ENCODE measurements at places on chromosomes 1 and 21.

- DNase-seq: peak; percentile 93
Observed at GRCh38 chr1:26993237-26994019, at the start of gene TRNP1. Gene TRNP1 (plus strand): TSS chr1:26993692. CDS start chr1:26993787, 95 bp downstream.

GRCh38 chr1:186768906-186769305 is 59.8 kb upstream of the PLA2G4A start:
- no peak for DNase-seq

- DNase-seq: no peak
Observed at GRCh38 chr1:48251821-48252220, 29.3 kb downstream of the SLC5A9 start.

- DNase-seq: no peak
Observed at GRCh38 chr21:32140604-32141317, 138.1 kb downstream of the MIS18A start.

GRCh38 chr1:33985656-33986055 is 121.8 kb downstream of the HMGB4 start:
- no peak for DNase-seq

DNA sequence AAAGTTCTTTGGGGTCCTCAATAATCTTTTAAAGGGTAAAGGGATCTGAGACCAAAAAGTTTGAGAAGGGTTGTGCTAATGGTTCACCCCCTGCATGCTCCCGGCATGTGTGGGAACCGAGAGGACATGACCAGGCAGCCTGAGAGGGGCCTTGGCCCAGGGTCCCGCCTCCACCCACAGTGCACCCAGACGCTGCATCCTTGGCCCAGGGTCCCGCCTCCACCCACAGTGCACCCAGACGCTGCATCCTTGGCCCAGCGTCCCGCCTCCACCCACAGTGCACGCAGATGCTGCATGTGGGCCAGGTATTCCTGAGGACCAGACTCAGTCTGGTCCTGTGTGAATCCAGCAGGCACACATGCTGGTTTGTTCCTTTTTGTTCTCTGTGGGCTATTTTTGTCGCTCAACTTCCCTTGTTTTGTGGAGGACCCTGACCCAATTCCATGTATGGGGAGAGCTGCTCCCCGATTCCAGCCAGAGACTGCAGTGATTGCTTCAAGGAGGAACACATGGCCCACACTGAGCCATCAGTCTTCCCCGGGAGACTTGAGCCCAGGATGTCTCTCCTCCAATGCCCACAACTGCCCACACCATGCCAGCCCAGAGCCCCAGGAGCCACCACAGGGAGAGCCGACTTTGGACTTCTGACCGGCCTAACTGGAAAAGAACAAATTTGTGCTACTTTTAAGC is 3.5 kb downstream of the NPHP4 start:
- DNase-seq: no peak

GRCh38 chr1:179184403-179184802 is 45.1 kb downstream of the ABL2 start:
- no peak for DNase-seq

DNA sequence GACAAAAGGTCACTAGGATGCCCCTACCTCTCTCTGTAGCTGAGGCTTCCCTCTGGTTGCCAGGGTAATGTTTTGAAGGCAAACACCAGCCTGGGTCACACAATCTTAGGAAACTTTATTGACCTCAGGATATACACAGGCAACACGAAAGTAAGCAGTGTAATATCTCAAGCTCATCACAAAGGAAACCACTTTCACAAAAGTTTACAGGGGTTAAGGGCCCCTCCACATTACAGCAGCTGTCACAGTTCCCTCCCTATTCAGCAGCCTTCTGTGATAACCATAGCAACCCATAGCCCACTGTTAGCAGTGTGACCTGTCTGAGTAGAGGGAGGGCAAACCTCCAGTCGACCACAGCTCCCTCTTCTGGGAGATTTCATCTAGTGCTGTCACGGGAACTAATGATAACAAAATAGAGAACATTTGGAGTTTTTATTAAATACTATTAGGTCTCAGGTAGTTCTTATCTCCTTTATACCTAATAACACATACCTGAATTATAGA is 149.8 kb downstream of the PTPRC start:
- DNase-seq: peak; percentile 43

DNA sequence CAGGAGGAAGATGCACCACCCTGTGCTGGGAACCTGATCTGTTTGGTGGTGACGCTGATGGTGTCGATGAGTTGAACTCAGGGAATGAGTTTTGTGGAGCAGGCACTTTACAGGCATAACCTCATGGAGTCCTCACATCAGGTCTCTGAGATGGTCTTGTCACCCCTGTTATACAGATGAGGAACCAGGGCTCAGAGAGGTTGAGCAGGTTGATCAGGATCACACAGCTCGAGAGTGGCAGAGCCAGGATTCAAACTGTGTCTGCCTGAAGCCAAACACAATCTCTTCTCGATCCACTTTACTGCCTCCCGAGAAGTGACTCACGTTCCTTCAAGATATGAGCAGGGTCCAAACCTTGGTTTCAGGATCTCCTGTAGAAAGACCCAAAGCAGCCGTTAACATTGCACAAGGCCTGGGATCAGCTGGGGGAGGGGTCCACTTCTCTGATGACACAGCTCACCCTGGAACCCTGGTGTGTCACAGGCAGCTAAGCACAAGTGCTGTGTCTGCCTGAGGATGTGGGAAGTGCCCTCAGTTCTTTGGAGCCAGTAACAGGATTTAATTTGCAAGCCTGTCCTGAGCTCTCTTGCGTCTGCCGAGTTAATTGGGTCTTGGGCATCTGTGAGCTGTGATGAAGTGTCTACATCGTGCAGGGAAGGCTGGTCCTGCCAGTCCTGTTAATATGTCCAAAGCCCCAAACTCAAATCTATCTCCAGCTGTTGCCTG is 65.4 kb upstream of the STUM start:
- peak; percentile 99 for DNase-seq

- no peak for DNase-seq
Observed at GRCh38 chr1:39470040-39470439, 21.4 kb upstream of the BMP8A start.

- DNase-seq: no peak
Observed at GRCh38 chr1:56531624-56532349, 47.6 kb downstream of the PLPP3 start.

DNA sequence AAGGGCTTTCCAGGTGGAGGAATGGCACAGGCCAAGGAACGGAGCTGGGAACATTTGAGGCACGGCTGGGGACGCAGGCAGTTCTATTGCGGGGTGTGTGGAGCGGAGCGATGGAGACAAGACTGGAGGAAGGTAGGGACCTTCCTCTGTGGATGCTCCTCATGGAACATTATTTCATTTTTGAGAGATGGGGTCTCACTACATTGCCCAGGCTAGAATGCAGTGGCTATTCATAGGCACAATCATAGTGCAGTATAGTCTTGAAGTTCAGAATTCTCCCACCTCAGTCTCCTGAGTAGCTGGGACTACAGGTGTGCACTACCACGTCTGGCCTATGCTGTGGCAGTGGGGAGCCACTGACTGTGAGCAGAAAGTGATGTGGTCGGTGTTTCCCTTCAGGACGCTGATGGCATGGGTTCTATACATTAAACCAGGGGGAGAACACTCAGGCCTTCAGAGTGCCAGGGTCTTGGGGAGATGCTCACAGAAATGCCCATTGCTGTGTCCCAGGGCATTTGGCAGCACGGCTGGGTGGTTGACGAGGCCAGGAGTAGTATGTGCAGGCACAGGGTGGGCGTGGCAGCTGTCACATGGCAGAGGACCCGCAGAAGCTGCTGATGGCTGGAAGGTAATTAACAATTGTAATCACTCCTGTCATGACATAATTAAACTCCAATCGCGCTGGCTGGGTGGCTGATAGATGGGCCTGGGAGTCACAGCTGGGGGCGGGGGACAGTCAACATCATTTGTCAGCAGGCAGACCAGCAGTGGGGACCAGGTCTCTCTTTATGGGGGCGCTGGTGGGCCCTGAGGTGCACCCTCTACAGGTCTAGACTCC is 40.8 kb upstream of the ACOT11 start:
- peak; percentile 45 for DNase-seq

GRCh38 chr1:13779930-13780329 is 79.9 kb downstream of the PRDM2 start:
- no peak for DNase-seq

GRCh38 chr21:31330144-31330483 is 13.9 kb downstream of the TIAM1 start:
- no peak for DNase-seq

DNA sequence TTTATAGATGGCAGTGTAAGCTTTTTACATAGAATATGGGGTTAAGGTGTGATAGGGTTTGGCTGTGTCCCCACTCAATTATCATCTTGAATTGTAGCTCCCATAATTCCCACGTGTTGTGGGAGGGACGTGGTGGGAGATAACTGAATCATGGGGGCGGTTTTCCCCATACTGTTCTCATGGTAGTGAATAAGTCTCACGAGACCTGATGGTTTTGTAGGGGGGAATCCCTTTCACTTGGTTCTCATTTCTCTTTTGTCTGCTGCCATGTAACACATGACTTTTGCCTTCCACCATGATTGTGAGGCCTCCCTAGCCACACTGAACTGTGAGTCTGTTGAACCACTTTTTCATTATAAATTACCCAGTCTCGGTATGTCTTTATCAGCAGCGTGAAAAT is 290.3 kb upstream of the B3GALT2 start:
- no peak for DNase-seq

DNA sequence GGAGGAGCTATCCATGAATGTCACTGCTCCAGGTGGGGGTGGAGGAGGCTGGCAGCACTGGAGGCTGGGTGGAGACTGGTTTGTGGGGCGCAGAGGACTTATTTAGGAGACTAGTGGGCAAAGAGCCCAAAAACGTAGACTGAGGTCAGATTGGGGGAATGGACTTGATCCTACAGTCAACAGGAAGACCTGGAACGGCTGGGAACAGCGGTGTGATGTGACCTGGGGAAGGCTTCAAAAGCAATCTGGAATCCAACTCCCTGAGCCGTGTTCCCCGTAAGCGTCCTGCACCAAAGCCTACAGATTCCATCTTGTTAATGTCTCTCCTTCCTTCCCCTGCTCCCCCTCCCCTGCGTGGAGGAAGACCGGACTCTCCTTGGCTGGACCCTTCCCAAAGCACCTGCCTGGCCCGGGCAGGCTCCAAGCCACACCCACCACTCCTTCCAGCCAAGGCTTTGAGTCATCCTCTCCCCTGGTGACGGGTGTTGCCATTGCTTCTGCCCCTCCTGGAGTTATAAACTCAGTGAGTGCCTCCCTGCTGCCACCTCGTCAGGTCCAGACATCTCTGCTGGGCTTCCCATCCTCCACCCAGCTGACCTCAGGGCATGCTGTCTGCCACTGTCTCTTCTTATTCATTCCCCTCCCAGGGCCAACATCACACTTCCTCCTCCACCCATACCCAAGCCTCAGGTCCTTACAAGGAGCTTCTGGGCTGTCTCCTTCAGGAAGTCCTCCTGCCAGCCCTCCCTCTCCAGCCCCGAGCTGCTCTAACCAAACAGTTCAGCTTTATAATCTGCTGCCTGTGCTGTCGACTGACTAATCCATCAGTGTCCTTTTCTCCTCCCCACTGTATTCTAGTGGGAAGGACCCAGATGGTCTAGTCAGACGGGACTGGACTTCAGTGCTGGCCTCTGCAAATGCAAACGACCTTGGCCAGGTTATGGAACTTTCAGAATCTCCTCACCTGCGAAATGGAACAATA is 1.6 kb upstream of the CLSTN1 start:
- DNase-seq: peak; percentile 97

GRCh38 chr1:93750955-93751354 is 69.3 kb upstream of the BCAR3 start:
- DNase-seq: peak; percentile 35

DNA sequence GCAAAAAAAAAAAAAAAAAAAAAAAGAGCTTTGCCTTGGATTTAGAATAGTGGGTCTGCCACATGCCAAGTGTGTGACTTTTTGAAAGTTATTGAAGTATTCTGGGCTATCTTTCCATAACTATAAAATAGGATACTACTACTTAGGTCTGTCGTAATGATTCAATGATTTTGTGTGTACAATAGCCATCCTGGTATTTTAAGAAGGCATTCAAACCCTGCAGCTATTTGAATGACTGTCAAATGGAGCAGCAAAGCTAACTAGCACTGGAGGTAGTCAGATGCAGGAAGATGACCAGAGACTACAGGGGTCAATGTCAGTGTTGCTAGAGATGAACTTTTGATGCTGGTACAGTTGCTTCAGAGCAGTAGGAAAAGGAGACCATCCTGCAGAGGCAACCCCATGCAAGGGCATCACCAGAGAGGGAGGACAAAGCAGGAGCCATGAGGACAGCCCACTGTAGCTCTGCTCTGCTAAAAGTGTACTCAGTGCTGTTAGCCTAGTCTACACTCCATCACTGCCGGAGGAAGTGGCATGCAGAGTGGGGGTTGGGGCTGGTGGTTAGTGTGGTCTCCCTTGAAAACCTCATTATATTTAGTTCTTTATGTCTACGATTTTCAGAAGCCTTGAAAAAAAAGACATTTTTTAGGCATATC is 29.0 kb downstream of the DUSP10 start:
- no peak for DNase-seq

DNA sequence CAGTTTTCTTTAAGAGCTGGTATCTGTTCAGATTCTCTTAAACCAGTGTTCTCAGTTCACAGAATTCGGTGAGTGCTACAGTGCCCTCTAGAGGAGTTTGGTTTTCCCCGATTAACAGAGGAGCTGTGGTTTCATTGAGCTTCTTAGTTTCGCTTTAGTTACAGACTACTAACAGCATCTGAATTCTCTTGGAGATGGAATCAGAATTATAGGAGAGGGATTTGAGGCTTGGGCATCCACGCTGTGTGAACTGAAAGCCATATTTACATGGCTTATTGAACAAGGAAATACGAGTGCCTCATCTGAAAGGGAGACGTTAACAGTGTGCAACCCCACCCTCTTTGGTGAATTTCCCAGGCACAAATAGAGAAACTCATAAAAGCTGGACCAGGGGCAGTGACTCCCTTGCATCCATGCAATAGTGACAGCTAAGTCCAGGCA is 202.0 kb downstream of the USH2A start:
- DNase-seq: peak; percentile 97

DNA sequence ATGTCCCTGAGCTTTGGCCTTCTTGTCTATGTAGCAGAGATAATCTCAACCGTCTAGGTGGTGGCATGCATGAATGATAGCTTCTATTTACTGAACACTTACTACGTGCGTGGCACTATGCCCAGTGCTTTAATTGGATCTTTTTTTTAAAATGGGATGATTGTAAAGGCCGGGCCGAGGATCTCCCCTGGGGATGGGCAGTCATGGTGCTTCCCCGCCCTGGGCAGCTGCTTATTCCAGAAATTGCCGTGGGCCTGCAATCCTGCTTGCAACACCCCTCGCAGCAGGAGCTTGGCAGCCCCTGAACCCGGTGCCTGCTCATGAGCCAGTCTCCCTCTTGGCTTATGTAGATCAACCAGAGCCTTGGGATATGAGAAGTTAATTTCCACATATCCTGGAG is 360.7 kb downstream of the CAMTA1 start:
- peak; percentile 58 for DNase-seq

GRCh38 chr1:86380257-86380861 is 15.8 kb downstream of the ODF2L start:
- peak; percentile 77 for DNase-seq

- no peak for DNase-seq
Observed at GRCh38 chr1:79293611-79294010, 287.1 kb upstream of the ADGRL4 start.

GRCh38 chr1:231827337-231828105 is 200.9 kb downstream of the DISC1 start:
- no peak for DNase-seq

GRCh38 chr1:97108179-97108578 is 386.6 kb downstream of the PTBP2 start:
- DNase-seq: no peak
